ENCODE measurements at places on chromosomes 13 and 19.

DNA sequence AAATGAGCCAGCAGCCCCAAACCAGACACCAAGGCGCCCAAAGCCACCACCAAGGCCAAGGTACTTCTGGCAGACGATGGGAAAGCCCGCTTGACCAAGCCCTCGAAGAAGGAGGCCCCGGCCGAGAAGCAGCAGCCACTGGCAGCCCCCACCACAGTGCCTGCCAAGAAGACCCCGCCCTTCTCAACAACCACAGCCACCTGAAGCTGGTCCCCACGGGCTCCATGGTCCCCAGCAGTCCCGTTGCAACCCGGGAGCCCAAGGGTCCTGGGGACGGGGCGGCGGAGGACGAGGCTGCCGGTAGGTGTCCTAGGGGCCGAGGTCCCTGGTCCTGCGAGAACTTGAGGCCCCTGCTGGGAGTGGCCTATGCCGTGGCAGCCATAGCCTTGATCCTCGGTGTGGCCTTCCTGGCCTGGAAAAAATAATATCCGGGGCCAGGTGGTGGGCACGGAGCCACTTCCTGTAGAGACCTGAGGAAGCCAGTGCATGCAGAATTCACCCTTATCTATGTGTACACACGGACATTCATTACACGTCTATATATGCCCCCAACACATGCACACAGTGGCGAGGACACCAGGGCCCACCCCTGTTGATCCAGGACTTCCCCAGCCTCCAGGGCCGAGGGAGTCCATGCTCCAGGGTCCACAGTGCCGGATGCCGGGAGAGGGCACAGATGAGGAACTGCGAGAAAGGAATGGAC is 13.8 kb downstream of the C1QTNF9 start:
- DNase-seq: no peak

DNA sequence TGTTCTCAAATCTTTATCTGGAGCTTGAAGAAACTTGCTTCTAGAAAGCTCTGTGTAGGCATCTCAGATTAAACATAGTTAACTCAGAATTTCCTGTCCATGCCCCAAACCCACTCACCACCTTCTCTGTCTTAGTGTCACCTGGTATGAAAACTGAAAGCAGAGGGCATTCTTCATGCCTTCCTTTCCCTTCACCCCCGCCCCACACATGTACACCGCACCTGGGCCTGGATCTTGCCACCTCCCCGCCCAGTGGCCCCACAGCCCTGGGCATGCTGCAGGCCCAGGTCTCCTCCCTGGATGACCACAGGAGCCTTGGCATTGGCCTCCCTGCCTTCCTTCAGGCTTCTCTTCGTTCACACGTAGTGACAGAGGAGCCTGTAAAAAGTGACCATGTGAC is 15.8 kb downstream of the CFAP97D2 start:
- DNase-seq: no peak

GRCh38 chr13:36820222-36820621 is 1.2 kb downstream of the RFXAP start:
- no peak for DNase-seq

GRCh38 chr13:100040196-100040595 is 48.7 kb upstream of the PCCA start:
- no peak for DNase-seq

DNA sequence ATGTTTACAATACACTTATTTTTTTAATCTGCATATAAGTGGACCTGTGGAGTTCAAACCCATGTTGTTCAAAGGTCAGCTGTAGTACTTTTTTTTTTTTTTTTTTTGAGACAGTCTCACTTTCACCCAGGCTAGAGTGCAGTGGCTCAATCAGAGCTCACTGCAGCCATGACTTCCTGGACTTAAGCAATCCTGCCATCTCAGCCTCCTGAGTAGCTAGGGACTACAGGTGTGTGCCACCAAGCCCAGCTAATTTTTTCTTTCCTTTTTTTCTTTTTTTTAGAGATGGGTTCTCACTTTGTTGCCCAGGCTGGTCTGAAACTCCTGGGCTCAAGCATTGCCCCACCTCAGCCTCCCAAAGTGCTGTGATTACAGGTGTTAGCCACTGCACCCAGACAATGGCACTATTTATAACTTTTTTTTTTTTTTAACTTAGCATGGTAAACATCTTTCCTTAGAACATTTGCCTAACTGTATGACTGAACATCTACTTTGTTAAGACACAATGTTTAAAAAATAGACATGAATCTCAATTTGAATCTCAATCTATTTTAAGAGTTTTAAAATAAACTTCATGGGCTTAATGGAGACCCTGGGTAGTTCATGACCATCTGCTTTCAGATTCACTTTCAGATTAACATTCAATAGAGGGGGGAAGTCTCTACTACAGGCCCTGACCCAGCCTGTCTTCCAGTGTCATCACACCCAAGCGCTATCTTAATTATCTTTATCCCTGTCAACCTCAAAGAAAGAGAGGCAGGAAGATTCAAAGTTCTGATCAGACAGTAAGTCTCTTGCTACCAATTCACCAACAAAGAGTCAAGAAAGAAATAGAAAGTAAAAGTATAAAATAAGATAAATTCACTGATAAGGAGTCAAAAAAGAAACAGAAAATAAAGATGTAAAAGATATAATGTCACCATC is 97.7 kb upstream of the DOCK9 start:
- no peak for DNase-seq

- peak; percentile 77 for DNase-seq
Measured at GRCh38 chr19:18700501-18701249, 17.2 kb downstream of the CRTC1 start.

- no peak for DNase-seq
Measured at GRCh38 chr19:863315-863620, 3.8 kb downstream of the CFD start.

- no peak for DNase-seq
Measured at GRCh38 chr19:2798733-2799132, 13.4 kb downstream of the THOP1 start.

GRCh38 chr19:40596608-40597328 is 4.4 kb upstream of the LTBP4 start:
- no peak for DNase-seq

DNA sequence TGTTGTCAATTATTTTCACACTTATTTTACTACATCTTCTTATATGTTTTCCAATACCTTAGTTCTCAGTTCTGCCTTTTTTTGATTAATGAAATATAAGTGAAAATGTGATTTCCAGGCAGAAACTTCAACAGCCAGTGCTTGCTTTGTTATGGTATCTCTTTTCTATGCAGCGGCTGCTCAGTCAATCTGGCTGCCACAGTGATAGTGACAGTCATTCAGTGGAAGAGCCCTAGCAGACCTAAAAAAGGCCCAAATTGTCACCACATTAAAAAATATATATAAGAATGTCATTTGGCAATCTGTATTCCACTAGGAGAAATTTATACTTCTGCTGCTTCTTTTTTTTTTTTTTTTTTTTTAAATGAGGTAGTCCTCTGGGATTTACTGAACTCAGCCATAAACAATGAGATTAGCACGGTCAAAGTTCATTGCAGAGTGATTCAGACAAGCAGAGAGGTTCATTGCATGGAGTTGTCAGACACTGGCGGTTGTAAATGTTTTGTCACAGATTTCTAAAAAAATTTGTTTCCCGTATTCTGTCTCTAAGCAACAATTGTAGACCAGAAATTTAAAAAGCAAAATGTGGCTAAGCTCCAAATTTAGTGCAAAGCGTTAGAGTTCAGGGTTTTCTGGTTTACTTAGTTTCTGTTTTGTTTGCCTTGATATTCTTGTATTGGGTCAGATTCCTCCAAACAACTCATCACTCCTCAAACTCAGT is 94.7 kb upstream of the PRR20A start:
- DNase-seq: peak; percentile 68

DNA sequence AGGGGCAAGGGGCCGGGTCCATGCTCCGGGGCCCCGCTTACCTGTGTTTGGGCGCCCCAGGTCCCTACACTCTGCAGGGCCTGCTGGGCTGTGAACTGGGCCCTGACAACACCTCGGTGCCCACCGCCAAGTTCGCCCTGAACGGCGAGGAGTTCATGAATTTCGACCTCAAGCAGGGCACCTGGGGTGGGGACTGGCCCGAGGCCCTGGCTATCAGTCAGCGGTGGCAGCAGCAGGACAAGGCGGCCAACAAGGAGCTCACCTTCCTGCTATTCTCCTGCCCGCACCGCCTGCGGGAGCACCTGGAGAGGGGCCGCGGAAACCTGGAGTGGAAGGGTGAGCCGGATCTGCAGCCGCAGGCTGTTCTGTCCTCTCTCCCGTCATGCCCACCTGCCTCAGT is 1.7 kb downstream of the FCGRT start:
- DNase-seq: peak; percentile 43

GRCh38 chr19:16328824-16329482 is 4.3 kb downstream of the KLF2 start:
- no peak for DNase-seq

- peak; percentile 95 for DNase-seq
Measured at GRCh38 chr19:55485439-55486011, 537 bp downstream of the NAT14 start.

DNA sequence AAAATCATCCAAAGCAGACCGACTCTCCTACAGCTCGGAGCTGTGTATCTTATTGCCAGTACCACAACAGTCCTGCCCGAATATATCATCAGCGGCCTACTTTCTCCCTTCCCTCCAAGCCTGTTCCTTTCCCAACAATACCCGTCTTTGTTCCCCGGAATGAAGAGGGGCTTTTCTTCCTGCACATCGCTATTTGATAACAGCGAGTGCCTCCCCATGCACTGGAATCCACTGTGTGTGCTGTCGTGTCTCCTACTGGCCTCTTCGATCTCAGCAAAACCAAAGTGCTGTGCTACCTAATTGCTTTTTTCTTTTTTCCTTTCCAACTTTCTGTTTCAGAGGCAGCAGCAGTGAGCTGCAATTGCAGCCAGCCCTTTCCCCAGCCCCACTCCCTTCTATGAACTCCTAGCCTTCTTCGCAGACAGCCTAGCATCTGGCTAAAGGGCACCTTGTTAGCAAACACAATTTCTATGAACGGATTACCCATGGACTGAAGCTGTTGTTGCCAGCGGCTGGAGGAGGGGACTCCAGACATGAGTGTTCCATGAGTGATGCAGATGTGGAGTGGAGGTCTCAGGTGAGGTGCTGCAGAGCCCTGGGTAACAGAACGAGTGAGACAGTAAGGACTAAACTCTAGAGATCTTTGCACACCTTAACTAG is 43.4 kb downstream of the EFNB2 start:
- DNase-seq: no peak

- peak; percentile 47 for DNase-seq
Measured at GRCh38 chr13:27359199-27359821, 65.1 kb upstream of the GTF3A start.

GRCh38 chr19:10797078-10797477 is 38.9 kb downstream of the TMED1 start:
- no peak for DNase-seq

DNA sequence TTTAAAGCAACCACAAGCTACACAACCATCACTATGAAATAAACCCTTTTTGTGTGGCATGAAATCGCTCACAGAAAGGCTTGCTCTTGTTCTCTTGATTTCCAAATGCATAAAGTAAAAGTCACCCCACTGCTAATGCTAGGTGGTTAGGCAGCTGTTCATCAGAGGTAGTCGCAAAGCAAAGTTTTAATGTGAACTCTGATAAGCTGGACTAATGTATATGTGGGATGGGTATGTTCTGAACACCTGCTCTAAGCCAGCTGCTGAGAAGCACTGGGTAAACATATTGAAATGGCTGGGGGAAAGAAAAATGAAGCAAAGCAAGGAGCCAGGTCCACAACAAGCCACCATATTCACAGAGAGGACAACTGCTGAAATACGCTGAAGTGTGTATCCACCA is 142.3 kb downstream of the KLF12 start:
- peak; percentile 44 for DNase-seq

- no peak for DNase-seq
Measured at GRCh38 chr19:29321116-29321515, 108.2 kb upstream of the UQCRFS1 start.

GRCh38 chr13:50699874-50700663 is 143.4 kb downstream of the DLEU7 start:
- peak; percentile 74 for DNase-seq

DNA sequence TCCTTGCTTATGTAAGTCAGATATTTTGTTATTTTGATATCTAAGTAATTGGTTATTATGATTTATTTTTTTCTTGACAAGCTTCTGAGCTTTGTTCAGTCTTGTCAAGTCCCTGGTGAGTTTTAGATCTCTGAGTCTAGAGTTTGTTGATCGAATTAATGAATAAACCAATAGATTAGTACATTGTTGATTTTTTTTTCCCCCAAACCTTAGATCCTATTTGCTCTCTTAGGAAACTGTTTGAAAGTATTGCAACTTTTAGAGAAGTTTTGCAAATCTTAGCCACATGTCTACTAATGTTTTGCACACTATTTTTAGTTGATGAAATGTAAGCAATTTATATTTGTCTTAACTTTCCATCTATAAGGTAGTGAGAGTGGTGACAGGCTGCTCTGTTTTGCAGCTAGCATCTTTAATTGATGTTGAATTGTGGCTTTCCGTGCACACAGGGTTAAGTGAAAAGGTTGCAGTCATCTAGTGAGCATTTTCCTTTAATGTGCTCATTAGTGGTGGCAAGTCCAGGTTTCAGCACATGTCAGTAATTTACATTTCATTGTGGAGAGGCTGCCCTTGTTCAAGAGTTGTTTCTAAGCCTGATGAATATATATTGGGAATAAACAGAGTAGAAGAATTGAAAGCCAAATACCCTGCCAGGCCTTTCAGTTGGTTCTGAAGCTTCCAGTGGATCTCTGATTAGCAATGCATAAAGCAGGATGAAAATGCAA is 86.3 kb downstream of the PCCA start:
- no peak for DNase-seq

DNA sequence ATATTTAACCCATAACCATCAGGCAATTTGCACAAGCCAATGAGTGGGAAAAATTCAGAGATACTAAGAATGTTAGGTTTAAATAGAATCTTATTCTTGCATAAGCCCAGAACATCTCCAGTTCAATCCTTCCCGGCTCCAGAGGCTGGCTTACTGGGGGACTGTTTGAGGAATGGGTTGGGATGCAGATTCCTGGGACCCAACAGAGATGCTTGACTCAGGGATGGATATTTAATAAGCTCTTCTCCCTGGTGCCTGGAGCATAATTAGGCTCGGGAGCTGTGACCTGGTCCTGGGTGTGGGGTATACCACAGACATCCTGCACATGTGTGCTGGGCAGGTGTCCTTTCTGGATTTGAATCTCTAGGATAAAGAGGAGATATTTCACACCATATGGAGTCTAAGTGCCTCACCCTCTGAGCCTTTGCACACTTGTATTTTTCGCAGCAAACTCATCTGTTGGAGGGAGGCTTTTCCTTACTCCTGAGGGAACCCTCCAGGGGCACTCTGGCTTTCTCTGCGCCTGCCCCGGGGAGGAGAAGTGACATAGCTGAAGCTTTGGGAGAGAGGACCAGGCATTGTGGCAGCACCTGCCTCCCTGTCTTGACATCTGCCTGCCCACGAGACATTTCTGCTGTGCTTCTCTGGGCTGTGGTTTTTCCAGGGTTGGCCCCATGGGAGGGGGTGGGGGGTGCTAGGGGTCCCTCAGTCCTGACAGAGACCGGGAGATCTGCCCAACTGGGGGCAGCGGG is 36.1 kb upstream of the ANKRD10 start:
- DNase-seq: peak; percentile 40

- peak; percentile 2 for DNase-seq
Measured at GRCh38 chr13:29845440-29846056, 4.9 kb downstream of the UBL3 start.

DNA sequence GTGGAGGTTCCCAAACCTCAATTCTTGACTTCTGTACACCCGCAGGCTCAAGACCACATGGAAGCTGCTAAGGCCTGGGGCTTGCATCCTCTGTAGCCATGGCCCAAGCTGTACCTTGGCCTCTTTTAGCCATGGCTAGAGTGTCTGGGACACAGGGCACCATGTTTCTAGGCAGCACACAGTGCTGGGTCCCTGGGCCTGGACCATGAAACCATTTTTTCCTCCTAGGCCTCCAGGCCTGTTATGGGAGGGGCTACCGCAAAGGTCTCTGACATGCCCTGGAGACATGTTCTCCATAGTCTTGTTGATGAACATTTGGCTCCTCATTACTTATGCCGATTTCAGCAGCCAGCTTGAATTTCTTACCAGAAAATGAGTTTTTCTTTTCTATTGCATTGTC is 701.4 kb downstream of the FGF9 start:
- no peak for DNase-seq

Measured in NCI-H2171 treated with DMSO at 0.1 percent for 48 hours (cell line).